ENCODE measurements at places on chromosomes 16 and 17.

DNA sequence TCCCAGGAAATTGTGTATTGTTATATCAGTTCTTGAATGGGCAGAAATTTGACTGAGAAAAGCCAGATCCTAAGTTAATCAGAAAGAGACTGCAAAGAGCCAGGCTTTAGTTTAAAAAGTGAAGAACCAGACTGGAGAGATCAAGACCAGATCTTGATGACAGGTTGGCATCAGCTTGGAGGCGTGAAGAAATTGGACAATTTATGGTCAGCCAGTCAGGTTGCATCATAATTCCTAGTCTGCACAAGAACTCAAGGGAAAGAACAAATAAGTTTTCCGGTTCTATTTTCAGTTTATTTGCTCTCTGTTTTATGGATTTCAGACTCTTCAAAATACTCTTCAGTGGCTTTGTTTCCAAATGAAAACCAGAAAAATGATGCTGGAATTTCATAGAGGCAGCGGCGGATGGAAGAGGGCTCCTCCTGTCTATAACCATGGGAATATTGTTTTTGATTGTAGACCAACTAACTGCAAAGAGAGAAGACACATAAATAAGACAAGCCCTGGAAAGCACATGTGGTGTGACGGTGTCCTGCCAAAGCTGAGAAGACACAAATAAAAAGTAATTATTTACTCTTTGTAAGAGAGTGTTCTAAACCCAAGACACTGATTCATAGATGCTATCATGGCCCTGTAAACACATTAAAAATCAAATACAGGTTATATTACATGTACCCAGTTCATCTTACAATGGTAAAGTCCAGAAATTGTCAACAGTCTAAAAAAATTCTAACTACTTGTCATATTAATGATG is 91.7 kb downstream of the PCTP start:
- DNase-seq, result no peak

DNA sequence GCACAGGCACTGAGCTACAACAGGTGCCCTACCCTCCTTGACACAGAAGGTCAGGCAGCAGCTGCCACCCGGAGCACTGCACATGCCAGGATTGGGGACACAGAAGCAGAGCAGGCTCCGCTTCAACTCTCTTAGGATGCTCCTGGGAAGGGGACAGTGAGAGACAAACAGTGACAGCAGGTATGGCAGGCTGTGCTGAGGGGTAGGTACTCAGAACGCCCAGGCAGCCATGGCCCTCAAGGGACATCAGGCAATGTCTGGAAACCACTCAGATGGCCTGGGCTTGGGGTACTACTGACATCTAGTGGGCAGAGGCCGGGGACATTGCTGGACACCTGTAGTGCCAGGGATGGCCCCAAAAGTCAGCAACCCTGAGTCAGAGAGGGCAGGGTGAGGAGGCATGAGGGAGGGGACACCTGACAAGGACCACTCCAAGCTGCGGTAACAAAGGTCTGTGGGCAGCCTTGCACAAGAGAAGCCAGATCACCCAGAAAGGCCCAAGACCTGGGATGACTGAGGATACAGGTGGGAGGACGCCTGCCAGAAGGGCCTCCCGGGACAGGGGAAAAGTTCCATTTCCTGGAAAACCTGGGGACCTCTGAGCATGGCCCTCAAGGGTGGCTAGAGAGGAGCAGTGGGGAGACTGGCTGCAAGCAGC is 21.2 kb downstream of the PEMT start:
- DNase-seq, result peak; percentile 33

DNA sequence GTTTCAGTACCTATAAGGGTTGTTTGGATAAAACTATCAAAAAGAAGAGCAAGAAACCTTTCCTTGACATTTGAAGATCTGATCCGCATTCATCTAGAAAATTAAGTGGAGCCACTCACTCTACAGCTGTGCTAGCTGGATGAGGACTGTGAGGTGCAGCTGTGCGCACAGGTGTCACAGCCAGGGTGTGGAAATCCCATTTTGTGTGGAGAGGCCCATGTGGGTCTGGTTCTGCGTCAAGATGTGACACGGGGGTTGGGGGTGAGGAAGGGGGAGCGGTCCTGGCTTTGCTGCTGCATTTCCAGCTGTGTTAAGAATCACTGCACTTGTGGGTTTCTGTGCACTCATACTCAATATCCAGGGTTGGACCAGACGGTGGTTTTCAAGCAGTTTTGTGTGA is 70.7 kb downstream of the CLEC16A start:
- no peak for DNase-seq

- peak; percentile 90 for DNase-seq
Observed at GRCh38 chr17:82204831-82205719, 7.6 kb downstream of the CCDC57 start.

GRCh38 chr16:54405478-54405877 is 118.9 kb upstream of the IRX3 start:
- no peak for DNase-seq

- DNase-seq, result no peak
Observed at GRCh38 chr17:8039611-8040168, 831 bp downstream of the ALOX15B start.

DNA sequence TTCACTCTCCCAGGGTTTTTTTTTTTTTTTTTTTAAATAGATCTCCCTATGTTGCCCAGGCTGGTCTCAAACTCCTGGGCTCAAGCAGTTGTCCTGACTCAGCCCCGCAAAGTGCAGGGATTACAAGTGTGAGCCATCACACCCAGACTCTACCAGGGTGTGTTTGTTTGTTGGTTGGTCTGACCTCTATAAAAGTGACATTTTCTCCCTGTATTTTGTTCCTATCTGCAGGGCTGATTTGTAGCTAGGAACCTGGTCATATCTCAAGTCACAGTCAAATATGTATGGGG is 46.3 kb upstream of the B4GALNT2 start:
- no peak for DNase-seq

DNA sequence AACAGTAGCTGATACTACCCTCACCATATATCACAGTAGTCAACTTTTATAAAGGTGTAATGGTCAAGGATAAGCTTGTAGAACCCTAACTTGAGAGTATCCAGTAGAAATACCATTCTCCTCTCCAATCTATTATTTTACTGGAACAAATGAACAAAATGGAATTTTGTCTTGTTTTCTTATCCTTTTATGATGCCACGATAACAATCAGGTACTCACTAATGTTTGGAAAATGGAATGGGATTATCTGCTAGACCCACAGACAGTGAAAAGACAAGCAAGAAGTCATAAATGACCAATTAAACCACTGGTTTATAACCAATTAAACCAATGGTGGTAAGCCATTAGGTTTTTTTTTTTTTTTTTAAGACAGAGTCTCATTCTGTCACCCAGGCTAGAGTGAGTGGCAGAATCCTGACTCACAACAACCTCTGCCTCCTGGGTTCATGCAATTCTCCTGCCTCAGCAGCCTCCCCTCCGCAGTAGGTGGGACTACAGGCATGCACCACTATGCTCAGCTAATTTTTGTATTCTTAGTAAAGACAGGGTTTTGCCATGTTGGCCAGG is 10.4 kb downstream of the GPATCH8 start:
- no peak for DNase-seq

DNA sequence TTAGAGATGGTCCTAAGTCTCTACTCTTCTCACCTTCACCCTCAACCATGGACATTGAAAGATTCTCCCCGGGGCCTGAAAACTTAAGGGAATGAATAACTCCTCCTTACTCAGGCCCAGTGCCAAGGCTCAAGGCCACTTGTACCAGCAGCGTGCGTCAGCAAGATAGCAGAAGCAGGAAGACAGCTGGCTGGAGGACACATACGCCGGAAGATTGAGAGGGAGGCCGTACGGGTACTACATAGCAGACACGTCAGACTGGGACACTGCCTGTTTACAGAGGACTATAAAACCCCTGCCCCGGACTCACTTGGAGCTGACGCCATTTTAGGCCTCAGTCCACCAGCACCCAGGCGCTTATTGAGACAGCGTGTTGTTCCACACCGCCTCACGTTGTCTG is 75.8 kb upstream of the MED13 start:
- no peak for DNase-seq

DNA sequence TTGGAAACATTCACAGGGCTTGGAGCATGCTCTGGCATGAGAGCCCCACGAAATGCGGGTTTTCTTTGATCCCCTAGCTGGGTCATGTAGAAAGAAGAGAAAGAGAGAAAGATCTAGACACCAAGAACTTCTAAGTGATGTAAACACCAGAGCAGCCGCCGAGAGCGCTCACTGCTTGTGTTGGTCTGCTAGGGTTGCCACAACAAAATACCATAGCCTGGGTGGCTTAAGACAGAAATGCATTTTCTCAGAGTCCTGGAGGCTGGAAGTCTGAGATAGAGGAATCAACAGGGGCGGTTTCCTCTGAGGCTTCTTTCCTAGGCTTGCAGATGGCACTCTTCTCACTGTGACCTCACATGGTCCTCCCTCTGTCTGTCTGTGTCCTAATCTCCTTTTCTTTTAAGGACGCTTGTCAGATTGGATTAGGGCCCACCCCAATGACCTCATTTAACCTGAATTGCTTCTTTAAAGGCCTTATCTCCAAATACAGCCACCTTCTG is 139.5 kb downstream of the CYLD start:
- DNase-seq, result no peak

GRCh38 chr17:5219536-5219935 is 15.1 kb downstream of the SCIMP start:
- DNase-seq, result no peak

GRCh38 chr17:31745964-31746600 is 113.0 kb downstream of the COPRS start:
- DNase-seq, result no peak

- DNase-seq, result no peak
Observed at GRCh38 chr17:1013729-1014090, 16.8 kb downstream of the TIMM22 start.

DNA sequence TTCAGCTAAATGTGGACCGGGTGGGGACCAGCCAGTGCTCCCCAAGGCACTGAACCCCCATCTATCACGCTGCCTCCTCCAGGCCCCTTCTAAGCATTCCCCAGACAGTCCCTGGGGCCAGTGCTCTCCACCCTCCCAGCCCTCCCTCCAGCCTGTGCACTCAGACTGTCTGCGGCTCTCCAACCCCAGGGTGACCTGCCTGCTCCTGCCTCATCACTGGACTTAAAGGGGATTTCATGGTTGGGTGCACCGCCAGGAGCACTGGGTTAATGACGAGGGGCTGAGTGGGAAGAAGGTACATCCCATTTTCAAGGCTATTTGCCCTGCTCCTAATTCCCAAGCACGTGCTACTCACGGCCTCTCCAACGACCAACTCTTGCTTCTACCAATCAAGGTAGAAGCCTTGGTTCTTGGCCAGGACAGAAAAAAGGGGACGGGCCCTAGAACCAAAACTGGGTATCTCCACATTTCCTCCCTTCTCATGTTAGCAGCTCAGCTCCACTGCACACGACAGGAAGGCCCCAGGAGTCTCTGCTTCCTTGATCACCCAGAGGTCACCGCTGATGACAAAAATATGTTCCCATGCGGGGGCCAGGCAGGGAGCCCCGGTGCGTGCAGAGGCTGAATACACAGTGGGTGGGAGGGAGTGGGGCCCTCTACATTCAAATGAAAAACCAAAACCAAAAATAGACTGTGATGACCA is 3.5 kb upstream of the ABR start:
- DNase-seq, result no peak

- peak; percentile 92 for DNase-seq
Observed at GRCh38 chr16:89873109-89873971, at the start of gene TCF25. Gene TCF25, plus strand, starts transcription at chr16:89873592. Its CDS starts 76 bp downstream, at chr16:89873668.

DNA sequence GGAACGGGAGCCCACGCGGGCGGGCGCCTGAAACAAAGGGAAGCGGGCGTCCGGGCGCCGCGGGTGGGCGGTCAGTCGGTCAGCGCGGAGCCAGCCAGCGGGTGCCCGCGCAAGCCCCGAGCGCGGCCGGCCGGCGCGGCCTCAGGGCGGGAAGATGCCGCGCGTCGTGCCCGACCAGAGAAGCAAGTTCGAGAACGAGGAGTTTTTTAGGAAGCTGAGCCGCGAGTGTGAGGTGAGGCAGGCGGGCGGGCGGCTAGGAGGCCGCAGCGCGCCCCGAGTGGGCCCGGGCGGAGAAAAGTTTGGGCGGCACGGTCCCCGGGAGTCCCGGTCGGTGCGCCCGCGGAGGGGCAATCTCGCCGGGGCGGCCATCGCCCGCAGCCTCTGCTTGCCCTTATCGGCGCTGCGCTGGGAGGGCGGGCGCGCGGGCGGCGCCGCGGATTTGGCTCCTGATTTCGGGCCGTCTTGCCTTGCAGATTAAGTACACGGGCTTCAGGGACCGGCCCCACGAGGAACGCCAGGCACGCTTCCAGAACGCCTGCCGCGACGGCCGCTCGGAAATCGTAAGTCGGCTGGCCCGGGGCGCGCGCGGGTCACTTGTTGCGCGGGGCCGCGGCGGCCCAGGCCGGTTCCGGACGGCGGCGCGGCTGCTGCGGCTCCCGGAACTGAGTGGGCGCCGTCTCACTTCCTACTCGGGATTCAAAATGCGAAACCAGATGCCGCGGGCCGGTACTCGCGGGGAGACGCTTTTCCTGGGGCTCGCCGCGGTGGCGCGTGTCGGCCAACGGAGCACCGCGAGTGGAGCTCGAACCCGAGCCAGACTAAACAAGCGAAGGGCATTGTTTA is 526 bp downstream of the CBFB start:
- DNase-seq, result peak; percentile 48

- no peak for DNase-seq
Observed at GRCh38 chr17:50260501-50260911, 13.8 kb upstream of the TMEM92 start.

DNA sequence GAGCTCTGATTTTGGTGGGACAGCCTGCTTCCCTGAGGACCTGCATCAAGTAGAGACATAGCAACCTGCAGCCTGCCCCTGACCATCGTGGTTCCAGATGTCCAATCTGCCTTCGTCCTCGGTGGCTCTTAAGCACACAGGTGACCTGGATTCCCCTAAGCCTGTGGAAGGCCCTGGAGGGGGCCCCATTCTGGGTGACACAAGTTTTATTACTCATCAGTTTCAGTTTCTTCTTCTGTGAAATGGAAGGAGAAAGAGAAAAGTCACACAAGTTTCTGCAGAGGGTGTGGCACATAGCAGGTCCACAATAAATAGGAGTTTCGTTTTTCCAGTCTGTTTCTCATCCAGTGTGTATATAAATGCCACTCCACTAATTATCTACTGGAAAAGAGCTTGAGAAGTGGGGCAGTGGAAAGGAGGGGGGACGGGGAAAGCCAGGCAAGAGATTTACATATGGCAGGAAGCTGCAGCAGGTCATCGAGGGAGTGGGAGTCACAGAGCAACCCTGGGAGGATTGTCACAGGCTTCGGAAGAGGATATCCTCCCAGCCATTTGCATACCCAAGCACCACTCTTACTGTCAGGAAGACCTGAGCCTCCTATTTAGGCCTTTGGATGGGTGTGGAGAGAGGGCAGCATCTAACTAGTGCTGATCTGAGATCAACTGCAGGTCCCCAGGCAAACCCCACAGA is 10.0 kb upstream of the NOS2 start:
- DNase-seq, result no peak

- DNase-seq, result peak; percentile 31
Observed at GRCh38 chr16:11682655-11683096, 14.4 kb downstream of the SNN start.
